Dorsolateral prefrontal cortex (tissue), 122 donors: ENCODE measurements at places on chromosomes 7 and 10. TPM values are rescaled to one million over a fixed set of nuclear protein-coding genes. Genes with fewer than 3 reads are reported as not detected.

STEAP2 gene
- total RNA-seq, result 61.9 TPM

HOXA6 gene
- total RNA-seq, result not detected

ADCYAP1R1 gene
- 113 TPM for total RNA-seq

MTURN gene
- 627 TPM for total RNA-seq

UCN3 gene
- total RNA-seq, result not detected

GIMAP4 gene
- 23.3 TPM for total RNA-seq

CTAGE15 gene
- total RNA-seq, result not detected

PRSS2 gene
- total RNA-seq, result not detected

EZH2 gene
- total RNA-seq, result 5.2 TPM

CUZD1 gene
- 1.4 TPM for total RNA-seq

LRIT1 gene
- total RNA-seq, result not detected

AKR1C2 gene
- 3.3 TPM for total RNA-seq

CNPY1 gene
- 0.26 TPM for total RNA-seq

SFXN2 gene
- total RNA-seq, result 8.4 TPM

IFIT1B gene
- not detected for total RNA-seq

FRMD4A gene
- 103 TPM for total RNA-seq

CAMK2B gene
- total RNA-seq, result 469 TPM

GHRHR gene
- total RNA-seq, result 2.5 TPM
